ENCODE measurements at places on chromosomes 1 and 21.
A peak's percentile ranks its signal among the peaks of the same experiment; 100 is the strongest.

- H3K27me3 ChIP-seq: no peaks in the 10 kb centered on the region
- no peak for DNase-seq
- no peaks in the 10 kb centered on the region for H3K36me3 ChIP-seq
- no peak overlapping the region for H3K27ac ChIP-seq
- no peak overlapping the region for H3K4me3 ChIP-seq
Observed at GRCh38 chr1:109948285-109948630, 36.3 kb upstream of the AHCYL1 start.

DNA sequence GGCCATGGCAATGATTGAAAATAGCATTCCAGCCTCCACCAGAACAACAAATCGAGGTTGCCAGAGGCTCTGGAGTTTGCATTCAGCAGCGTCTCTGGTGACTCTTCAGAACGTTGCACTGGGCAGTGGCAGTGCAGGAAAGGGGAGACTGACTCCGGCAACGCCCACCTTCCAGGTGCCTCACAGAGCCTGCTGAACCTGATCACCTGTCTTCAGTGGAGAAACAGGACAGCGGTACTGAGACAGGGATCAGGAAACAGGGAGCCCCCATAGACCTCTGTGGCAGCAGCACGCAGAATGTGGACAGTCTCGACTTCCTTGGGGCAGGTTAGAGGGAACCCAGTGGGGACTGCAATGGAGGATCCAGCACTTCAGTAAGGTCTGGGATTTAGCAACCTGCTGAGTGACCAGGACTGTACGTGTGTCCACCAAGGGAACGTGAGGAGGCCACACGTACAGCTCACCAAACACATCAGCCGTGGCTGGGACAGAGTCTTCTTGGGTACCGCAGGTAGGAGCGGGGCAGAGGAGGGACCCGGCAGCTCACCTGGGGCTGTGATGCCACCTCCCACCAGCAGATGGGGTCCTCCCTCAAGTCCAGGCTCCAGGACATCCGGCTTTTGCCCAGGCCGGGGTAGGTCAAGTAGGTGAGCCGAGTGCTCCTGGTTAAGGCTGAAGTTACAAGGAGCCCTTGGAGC lies 128.6 kb downstream of the PRDM2 start:
- H3K36me3 ChIP-seq: no peaks in the 10 kb centered on the region
- no peak overlapping the region for H3K4me3 ChIP-seq
- DNase-seq: peak; percentile 95
- peaks cover 38% of the 10 kb centered on the region for H3K27me3 ChIP-seq
- H3K4me1 ChIP-seq: no peaks in the 10 kb centered on the region

DNA sequence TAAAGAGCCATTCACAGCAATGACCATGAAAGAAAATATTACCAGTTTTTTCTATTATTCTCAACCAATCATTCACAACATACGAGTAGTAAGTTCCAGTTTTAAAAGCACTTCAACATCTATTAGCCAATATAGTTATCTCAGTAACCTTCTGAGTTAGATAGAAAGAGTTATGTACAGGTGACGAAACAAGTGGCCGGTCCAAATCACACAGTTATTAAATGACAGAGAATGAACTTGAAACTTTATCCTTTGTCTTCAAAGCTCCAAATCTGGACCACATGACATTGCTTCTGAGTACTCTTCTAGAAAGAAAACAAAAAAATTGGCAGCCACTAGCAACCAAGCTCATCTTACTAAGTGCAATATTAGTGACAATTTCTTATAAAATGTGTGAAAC lies 393.8 kb downstream of the OMA1 start:
- no peak for DNase-seq
- no peak overlapping the region for H3K27ac ChIP-seq
- no peaks in the 10 kb centered on the region for H3K27me3 ChIP-seq
- H3K4me1 ChIP-seq: peaks cover 9% of the 10 kb centered on the region
- H3K36me3 ChIP-seq: no peaks in the 10 kb centered on the region
- no peak overlapping the region for H3K4me3 ChIP-seq

GRCh38 chr1:7587773-7588456 lies 183.2 kb upstream of the VAMP3 start:
- peaks cover 20% of the 10 kb centered on the region for H3K4me1 ChIP-seq
- no peak overlapping the region for H3K4me3 ChIP-seq
- DNase-seq: no peak
- no peak overlapping the region for H3K27ac ChIP-seq
- H3K27me3 ChIP-seq: no peaks in the 10 kb centered on the region
- H3K36me3 ChIP-seq: no peaks in the 10 kb centered on the region

GRCh38 chr1:172661107-172661506 lies 2.2 kb downstream of the FASLG start:
- no peaks in the 10 kb centered on the region for H3K4me1 ChIP-seq
- H3K27ac ChIP-seq: no peak overlapping the region
- H3K4me3 ChIP-seq: no peak overlapping the region
- no peaks in the 10 kb centered on the region for H3K36me3 ChIP-seq

DNA sequence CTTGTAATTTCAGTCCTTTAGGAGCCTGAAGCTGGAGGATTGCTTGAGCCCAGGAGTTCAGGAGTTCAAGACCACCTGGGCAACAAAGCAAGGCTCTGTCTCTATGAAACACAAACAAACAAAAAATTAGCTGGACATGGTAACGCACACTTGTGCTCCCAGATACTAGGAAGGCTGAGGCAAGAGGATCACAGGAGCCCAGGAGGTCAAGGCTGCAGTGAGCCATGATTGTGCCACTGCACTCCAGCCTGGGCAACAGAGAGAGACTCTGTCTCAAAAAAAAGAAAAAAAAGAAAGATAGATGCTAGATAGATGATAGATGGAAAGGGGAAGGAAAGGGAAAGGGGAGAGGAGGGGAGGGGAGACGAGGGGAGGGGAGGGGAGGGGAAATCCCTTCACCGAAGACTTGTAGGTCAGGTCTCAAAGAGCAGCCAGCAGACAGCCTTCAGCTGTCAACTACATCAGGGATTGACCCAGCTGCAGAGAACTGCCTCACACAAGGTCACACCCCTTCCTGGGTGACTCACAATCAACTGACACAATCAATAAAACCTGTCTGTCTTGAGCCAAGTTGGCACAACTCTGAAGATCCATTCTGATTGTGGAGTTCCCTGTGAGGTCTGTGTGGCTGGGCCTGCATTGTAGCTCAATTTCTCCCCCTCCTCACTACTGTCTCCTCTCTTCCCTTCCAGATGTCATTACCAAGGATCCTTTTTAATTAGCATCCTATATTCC lies 200.6 kb downstream of the RGS7 start:
- DNase-seq: no peak
- H3K36me3 ChIP-seq: no peaks in the 10 kb centered on the region
- H3K4me3 ChIP-seq: no peak overlapping the region
- no peaks in the 10 kb centered on the region for H3K27me3 ChIP-seq
- no peaks in the 10 kb centered on the region for H3K4me1 ChIP-seq

DNA sequence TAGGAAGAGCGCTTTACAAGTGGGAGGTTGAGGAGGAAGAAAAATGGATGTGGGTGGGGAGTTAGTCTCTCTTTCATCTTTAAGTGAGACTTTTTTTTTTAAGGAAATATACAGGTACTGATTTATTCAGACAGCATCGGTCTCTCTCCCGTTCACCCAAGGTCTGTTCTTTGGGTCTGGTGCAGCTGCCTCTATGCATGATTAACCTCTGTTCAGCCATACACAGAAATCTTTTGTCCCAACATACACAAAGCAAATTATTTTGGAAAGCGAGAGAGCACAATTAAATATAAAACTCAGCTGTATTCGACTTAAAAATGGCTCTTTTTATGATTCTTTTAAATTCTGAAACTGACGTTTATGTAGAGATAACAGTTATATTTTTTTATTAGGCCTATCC lies 11.0 kb downstream of the PROX1 start:
- H3K36me3 ChIP-seq: no peaks in the 10 kb centered on the region
- H3K4me1 ChIP-seq: no peaks in the 10 kb centered on the region
- DNase-seq: no peak
- no peak overlapping the region for H3K4me3 ChIP-seq
- no peaks in the 10 kb centered on the region for H3K27me3 ChIP-seq

GRCh38 chr1:99887890-99888289 lies 37.7 kb downstream of the AGL start:
- no peak overlapping the region for H3K4me3 ChIP-seq
- DNase-seq: no peak
- H3K27ac ChIP-seq: no peak overlapping the region
- peaks cover 98% of the 10 kb centered on the region for H3K36me3 ChIP-seq
- no peaks in the 10 kb centered on the region for H3K27me3 ChIP-seq
- H3K4me1 ChIP-seq: no peaks in the 10 kb centered on the region

GRCh38 chr1:198556971-198557370 lies 16.5 kb upstream of the ATP6V1G3 start:
- no peak for DNase-seq
- no peaks in the 10 kb centered on the region for H3K4me1 ChIP-seq

GRCh38 chr1:204868340-204868700 lies 2.3 kb upstream of the NFASC start:
- no peaks in the 10 kb centered on the region for H3K27me3 ChIP-seq
- no peaks in the 10 kb centered on the region for H3K36me3 ChIP-seq
- peaks cover 13% of the 10 kb centered on the region for H3K4me1 ChIP-seq

DNA sequence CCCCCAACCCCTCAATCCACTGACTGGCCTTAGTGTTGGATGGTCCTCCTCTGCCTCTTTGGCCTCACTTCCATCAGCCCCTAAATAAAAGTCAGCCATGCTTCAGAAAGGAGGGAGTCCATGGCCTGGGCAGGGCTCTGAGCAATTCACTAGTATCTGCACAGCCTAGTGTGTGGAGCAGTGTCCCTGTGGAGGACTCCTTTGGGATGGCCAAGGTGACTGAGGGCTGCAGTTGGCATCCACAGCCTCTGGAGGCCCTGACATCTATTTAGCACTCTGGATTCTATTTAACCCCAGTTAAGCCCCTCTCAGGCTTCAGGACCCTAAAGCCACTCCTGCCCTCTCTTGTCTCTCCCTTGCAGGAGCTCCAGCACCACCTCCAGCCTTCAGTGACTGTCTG lies 3.6 kb downstream of the THEM5 start:
- no peaks in the 10 kb centered on the region for H3K36me3 ChIP-seq
- H3K27ac ChIP-seq: no peak overlapping the region
- H3K4me1 ChIP-seq: peaks cover 4% of the 10 kb centered on the region
- no peak overlapping the region for H3K4me3 ChIP-seq
- peak; percentile 17 for DNase-seq

DNA sequence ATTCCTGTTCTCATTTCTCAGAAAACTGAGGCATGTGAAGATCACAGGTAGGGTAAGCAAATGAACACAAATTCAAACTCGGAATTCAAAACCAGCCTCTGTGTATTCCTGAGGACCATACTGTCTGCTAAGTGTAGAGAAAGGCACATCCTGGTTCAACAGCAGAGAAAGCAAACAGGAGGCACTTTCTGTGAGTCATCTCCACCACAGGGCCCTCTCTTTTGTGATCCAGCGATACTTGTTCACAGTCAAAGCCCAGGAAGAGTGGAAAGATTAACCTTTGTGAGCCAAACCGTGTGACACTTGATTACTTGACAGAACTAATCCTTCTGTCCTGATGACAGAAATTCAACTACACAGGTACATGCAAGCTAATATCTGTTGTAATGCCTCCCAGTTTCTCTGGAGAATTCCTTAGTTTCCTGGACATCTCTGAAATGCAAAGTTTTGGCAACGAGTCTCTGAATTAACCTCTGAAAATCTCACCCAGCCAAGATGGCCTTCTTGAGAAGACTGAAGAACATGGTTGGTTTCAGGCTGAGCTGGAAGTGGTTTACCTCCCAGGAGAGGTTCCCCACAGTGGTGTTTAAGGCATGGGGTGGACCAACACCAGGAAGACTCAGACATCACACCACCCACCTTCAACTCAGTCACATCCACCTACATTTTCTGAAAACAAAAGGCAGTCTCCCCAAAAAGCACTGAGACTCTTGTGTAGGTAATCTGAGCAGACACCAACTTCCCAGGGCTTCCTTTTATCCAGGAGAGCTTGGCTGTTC lies 98.2 kb upstream of the ERG start:
- no peaks in the 10 kb centered on the region for H3K4me1 ChIP-seq
- no peak for DNase-seq

- H3K4me1 ChIP-seq: no peaks in the 10 kb centered on the region
- no peak overlapping the region for H3K27ac ChIP-seq
- H3K36me3 ChIP-seq: peaks cover 57% of the 10 kb centered on the region
- no peaks in the 10 kb centered on the region for H3K27me3 ChIP-seq
Observed at GRCh38 chr1:92310185-92310597, 11.3 kb downstream of the RPAP2 start.

DNA sequence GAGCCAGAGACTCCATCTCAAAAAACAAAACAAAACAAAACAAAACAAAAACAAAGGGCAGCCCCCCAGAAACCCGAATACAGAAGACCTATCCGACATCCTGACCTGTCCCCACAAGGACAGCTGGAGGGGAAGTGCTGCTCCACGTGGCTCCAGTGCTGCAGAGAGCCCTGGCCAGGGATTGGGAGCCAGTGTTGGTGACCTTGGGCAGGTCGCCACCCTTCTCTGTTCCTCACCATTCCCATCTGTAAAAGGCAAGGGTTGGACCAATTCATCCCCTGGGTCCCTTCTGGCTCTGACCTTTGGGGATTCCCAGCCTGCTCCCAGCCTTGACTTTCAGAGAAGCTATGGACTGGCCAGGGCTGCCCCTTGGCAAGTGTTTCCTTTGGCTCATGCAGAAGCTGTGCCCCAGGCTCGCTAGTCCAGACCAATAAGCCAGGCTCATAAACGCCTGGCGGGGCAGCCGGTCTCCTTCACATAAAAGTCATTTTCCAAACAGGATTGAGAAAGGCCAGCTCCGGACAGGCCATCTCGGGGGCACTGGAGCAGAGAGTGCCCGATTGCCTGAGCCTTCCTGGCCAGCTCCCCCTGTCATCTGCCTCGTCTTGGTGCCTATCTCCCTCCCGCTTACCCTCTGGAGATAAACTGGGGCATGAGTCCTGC lies 20.0 kb upstream of the PADI1 start:
- no peaks in the 10 kb centered on the region for H3K27me3 ChIP-seq
- peak; percentile 36 for DNase-seq
- H3K4me1 ChIP-seq: no peaks in the 10 kb centered on the region
- no peaks in the 10 kb centered on the region for H3K36me3 ChIP-seq

DNA sequence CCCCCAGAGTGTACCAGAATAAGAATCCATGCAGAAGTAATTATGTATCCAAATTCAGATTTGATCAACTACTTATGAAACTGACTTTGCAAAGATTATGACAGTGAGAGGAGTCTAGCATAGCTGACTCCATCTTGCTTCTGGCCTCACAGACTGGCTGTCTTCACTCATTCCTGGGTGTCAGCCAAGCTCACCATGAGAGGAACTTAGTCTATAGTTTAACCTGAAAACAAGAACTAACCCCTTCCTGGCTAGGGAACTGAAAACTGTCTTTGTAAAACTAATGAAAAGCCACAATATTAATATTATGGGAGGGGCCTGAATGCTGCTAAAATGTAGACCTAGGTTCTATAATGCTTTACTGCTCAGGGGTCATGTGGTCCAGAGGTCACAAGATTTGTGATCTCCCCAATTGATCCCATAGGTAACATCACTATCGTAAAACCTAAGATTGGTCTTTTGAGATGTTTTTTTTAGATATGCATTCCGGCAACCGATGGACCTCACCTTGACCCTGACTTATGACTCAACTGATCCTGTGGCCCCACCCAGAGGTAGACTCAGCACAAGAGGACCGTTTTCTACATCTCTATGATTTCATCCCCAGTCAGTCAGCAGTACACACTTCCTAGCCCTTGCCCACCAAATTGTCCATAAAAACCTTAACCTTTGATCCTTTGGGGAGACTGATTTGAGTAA lies 55.2 kb downstream of the ATP1B1 start:
- no peaks in the 10 kb centered on the region for H3K4me1 ChIP-seq
- H3K27me3 ChIP-seq: no peaks in the 10 kb centered on the region
- no peaks in the 10 kb centered on the region for H3K36me3 ChIP-seq
- H3K27ac ChIP-seq: no peak overlapping the region
- DNase-seq: no peak

Data from endodermal cell (in vitro differentiated cells).